ENCODE measurements at places on chromosomes 5 and 9. TPM values are rescaled to one million over a fixed set of nuclear protein-coding genes. Genes with fewer than 3 reads are reported as not detected.

TNPO1 gene
- total RNA-seq, result 226 TPM

EFNA5 gene
- total RNA-seq, result 3.5 TPM

BRINP1 gene
- 0.33 TPM for total RNA-seq

OTP gene
- not detected for total RNA-seq

UCK1 gene
- total RNA-seq, result 22.3 TPM

NDFIP1 gene
- 67.4 TPM for total RNA-seq

DNA sequence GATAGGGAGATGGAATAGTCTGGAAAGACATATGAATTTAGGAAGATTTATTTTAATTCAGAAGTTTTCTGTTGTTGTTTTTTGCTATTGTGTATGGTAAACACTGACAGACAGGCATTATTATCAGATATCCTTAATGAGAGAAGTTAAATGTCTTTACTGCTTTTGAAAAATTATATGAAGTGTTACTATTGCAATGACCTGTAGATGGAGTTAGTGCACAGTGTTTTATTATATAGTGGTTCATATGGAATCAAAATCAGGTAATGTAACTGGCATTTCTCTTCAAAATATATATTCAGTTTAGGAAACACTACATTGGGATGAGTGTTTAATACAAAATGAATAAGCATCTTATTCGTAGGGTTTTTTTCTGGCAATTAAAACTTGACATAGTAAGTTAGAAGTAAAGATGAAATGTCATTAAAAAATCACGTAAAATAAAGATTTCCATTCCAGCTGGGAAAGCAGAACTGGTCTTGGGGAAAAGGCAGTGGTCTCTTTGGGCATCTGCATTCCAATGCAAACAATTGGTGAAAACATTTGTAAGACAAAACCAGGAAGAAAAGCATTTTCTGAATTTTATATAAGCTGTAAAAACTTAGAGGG lies 3.9 kb downstream of the GABRA1 start:
- H3K27me3 ChIP-seq, result no peaks in the 10 kb centered on the region
- DNase-seq, result no peak
- H3K4me1 ChIP-seq, result no peaks in the 10 kb centered on the region
- H3K36me3 ChIP-seq, result no peaks in the 10 kb centered on the region
- H3K27ac ChIP-seq, result no peak overlapping the region

- H3K27ac ChIP-seq, result no peak overlapping the region
- no peaks in the 10 kb centered on the region for H3K36me3 ChIP-seq
- H3K27me3 ChIP-seq, result no peaks in the 10 kb centered on the region
- no peaks in the 10 kb centered on the region for H3K4me1 ChIP-seq
Observed at GRCh38 chr9:81850724-81851123, 77.5 kb upstream of the SPATA31D4 start.

DNA sequence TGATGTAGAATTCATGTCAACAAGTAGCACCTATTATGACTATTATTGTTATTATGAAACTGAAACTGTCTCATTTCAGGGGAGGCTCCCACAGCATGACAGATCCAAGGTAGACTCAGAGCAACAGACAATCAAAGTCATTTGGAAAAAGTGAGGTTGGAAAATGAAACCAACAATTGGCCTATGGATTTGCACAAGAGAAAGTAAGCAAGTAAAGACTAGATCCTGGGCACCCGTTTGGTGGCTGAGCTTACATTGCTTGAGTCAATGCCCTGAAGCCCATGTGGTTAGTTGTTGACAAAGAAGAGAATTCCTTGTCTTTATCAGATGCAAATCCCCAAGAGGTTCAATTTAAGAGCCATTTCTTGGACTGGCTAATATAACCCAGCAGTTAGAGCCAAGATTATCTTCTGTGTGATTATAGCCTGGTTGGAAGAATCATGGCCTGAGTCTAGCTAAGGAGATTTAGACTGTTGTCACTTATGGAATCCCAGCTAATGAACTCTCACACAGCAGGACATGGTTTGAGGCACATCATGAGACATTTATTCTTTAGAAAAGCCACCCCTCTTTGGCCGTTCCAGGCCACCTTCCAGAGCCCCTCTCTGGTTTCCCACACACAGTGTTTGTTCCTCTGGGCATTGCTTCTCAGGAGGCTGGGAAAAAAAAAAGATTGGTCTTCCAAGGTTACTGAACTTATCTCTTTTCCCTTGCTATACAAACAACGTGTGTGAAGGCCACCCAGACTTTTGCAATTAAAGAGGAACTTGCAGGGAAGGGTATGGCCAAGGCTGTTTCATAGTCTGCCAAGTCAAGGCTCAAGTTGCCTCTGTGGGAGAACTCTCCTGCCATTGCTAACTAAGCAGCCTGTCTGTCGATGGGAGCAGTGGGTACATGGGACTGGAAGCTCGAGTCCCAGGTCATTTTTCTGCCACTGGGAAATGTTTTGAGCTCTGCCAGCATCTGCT lies 399.5 kb downstream of the ENC1 start:
- no peaks in the 10 kb centered on the region for H3K36me3 ChIP-seq
- DNase-seq, result no peak
- no peak overlapping the region for H3K27ac ChIP-seq
- H3K4me3 ChIP-seq, result no peak overlapping the region

DNA sequence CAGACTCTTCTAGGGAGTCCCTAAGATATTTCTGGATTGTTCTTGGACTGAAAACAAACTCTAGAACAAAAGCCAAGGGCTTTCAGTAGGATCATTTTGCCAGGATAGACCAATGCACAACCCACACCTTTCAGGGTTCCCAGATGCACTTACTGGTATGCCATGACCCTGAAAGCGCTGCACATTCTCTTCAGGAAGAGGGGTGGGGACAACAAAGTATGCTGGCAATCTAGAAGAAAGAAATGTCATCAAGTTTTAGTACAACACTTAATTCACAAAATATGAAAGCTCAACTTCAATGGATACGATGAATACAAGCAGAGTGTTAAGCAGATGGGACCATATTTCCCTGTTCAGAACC lies 57.2 kb downstream of the MTMR12 start:
- H3K27me3 ChIP-seq, result no peaks in the 10 kb centered on the region
- no peak overlapping the region for H3K4me3 ChIP-seq
- DNase-seq, result no peak

DNA sequence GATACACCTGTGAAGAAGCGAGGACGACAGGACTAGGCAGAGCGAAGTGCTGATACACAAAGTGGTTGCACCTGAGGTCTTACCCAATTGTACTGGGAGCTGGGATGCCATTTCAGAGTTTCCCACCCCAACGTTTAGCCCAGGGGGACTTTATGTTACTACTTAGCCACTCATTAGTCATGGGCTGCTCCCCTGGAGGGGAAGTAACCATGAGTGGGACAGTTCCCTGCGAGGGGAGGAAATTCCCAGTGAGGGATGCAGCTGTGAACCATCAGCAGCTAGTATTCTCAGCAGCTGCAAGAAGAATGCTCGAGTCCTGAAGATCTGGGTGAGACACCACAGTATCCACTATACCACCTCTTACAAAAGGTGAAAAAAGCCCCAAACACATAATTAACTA lies 93.7 kb upstream of the ACTBL2 start:
- H3K27me3 ChIP-seq, result no peaks in the 10 kb centered on the region
- H3K27ac ChIP-seq, result no peak overlapping the region
- H3K4me3 ChIP-seq, result no peak overlapping the region
- H3K4me1 ChIP-seq, result no peaks in the 10 kb centered on the region
- no peak for DNase-seq
- no peaks in the 10 kb centered on the region for H3K36me3 ChIP-seq

DNA sequence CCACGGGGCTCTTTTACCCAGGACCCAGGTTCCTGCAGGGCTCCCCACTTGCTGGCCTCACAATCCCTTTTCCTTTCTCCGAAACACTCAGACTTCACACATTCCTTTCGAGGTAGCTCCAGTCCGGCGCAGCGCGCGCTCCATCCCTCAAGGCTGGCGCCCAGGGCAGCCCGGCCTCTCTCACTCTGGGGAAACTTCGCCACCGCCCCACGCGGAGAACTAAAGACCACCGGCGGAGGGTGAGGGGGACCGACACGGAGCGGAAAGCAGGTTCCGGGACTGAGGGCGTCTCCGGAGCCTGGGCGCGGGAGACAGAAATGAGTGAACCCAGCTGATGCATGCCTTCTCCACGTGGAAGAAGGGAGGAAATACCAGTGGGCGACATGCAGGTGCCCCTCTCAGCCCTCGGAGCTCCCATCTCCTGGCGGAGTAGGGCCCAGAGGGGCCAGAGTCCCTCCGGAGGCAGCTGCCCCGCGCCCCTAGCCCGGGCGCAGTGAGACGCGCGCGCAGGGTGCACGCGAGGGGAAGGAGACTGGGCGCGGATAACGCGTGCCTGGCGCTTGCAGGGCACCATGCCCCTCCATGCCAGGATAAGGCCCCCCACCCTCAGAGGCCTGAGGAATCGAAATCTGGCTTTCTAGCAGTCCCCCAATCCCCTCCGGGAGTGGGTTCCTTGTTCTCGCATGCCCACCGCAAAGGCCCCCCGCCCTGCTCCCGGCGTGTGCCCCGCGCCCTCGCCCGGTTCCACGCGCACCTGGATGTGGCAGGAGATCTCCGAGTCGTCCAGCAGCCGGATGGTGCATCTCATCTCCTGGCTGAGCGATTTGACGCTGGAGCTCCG lies 650 bp downstream of the FRMD3 start:
- H3K27me3 ChIP-seq, result peaks cover 3% of the 10 kb centered on the region
- no peak overlapping the region for H3K27ac ChIP-seq
- no peak overlapping the region for H3K4me3 ChIP-seq
- no peaks in the 10 kb centered on the region for H3K36me3 ChIP-seq
- DNase-seq, result peak; percentile 2

GRCh38 chr5:109247986-109248385 lies 161.8 kb downstream of the PJA2 start:
- H3K4me3 ChIP-seq, result no peak overlapping the region
- H3K27me3 ChIP-seq, result no peaks in the 10 kb centered on the region
- no peaks in the 10 kb centered on the region for H3K36me3 ChIP-seq
- DNase-seq, result no peak
- H3K4me1 ChIP-seq, result no peaks in the 10 kb centered on the region
- H3K27ac ChIP-seq, result no peak overlapping the region

All from fibroblast of lung (primary cell).